ENCODE measurements at places on chromosomes 7 and 10.

DNA sequence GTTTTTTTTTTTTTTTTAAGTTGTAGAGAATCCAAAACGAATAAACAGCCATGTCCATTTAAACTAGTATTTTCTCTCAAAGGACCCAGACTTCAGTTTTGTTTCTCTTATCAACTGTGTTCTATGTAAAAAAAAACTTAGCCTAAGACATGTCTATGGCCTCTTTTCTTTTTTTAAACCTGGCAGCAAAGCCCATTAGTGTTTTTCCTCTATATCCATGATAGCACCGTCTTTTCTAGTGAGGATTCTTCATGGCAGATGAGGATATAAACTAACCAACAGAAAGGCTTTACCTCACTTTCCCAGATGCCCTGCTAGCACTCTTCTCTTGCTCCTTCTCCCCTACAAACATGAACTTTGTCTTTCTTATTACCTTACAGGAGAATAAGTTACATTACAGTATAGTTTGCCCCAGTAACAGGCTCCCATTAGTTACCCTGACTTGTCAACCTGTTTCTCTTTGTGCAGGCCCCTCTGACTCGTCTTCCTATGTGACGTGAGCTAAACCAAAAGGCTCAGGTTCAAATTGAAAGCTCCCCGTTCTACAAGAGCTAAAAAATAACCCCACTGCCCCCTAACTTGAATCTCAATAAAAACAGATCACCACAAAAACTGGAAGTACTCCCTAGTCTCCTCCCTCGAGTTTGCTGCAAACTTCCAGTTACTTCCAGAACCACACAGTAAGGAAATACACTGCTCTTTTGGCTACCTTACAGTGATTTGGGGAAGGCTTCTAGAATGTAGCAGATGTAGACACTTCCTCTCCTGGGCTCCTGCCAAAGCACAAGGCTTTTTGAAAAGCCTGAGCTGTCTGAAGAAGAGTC, 20.1 kb downstream of the P4HA1 start:
- no peak for DNase-seq

GRCh38 chr10:106672517-106673175, 491.9 kb downstream of the SORCS1 start:
- DNase-seq, result no peak

- no peak for DNase-seq
These were observed 136.3 kb downstream of the INHBA start for GRCh38 chr7:41566581-41566980.

- DNase-seq, result no peak
These were observed 418.3 kb downstream of the PAXIP1 start for GRCh38 chr7:154584352-154585252.

GRCh38 chr10:33484787-33485186, 150.3 kb upstream of the NRP1 start:
- no peak for DNase-seq

DNA sequence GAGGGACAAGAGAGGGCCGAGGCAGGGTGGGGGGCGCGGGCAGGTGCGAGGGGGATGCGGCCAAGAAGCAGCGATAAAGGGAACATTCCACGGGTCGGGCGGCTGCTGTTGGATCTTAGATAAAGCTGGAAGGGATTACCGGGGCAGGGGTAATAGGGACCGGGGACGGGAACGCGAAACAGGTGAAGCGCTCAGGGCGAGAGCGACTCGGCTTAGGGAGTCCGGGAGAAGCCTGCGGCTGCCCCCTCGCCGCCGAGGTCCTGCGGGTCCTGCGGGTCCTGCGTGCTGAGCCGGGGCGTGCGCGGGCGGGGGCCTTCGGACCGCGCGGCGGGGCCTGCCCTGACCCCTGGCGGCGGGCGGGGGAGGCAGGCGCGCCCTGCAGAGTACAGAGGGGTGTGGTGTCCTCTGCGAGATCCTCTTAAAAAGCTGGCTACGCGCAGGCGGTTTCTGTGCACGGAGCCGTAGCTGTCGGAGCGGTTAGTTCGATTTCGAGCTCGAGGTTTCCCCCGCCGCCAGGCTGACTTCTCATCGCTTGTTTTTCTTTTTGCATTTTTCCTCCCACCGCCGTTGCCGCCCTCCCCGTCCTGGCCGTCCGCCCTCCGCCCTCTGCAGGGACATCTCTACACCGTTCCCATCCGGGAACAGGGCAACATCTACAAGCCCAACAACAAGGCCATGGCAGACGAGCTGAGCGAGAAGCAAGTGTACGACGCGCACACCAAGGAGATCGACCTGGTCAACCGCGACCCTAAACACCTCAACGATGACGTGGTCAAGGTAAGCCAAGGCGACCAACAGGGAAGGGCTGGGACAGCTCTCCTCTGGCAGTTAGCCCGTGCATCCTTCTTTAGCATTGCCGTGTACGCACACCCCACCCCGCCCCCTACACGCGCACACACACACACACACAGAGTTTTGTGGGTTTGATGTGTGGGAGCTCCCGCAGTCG, 1.4 kb downstream of the CAV1 start:
- DNase-seq, result no peak

DNA sequence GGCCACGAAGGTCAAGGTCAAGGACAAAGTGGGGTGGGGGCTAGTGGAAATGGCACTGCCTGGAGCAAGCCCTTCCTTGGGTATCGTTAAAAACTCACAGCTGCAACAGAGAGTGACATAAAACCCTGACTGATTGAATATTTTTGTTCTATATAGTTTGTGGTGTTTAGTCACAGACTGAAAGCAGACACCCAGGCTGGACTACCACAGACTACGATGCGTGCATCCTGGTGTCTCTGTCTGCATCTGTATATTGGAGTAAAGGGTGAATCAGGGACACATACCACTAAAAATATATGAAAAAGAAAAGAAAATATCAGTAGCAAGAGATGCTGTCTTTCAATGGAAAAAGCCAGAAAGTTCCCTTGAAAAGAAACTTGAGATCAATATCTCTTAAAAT, 101.4 kb downstream of the KLF6 start:
- no peak for DNase-seq

GRCh38 chr7:1864161-1864940, 194.3 kb downstream of the ELFN1 start:
- no peak for DNase-seq

DNA sequence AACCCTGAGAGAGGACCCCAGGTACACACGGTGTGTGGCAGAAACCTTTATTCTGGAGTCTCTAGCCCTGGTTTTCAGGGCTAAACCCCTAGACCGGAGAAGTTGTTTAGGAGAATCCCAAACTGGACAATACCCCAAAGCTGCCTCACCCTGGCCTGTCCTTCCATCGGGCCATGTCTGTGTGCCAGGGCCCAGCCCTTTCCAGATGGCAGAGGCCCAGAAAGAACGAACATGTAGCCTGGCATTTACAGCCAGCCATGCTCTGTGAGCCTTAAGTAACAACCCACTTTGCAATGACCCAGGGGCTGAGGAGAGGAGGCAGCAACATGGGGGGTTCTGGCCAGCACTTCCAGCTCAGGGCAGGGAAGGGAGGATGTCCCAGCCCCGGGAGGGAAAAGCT, 142.1 kb downstream of the NEURL1 start:
- no peak for DNase-seq

DNA sequence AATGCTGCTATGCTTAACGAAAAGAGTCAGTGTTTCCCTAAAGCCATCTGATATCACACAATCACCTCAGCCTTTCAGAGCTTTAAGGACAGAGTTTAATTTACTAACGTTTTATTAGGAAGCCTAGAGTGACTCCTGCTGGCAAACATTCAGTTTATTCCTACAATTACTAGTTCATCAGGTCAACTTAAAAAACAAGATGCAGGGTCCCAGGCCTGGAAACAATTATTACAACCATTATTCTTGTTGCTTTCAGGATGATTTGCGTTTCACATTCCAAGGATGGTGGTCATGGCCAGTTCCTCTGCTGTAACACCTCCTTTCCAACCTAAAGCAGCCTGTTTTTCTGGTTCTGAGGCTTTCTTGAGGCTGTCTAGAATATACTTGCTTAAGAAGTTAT, 1.5 kb upstream of the FAM53B start:
- no peak for DNase-seq

- no peak for DNase-seq
These were observed 370.4 kb downstream of the TNS3 start for GRCh38 chr7:47211519-47211973.

DNA sequence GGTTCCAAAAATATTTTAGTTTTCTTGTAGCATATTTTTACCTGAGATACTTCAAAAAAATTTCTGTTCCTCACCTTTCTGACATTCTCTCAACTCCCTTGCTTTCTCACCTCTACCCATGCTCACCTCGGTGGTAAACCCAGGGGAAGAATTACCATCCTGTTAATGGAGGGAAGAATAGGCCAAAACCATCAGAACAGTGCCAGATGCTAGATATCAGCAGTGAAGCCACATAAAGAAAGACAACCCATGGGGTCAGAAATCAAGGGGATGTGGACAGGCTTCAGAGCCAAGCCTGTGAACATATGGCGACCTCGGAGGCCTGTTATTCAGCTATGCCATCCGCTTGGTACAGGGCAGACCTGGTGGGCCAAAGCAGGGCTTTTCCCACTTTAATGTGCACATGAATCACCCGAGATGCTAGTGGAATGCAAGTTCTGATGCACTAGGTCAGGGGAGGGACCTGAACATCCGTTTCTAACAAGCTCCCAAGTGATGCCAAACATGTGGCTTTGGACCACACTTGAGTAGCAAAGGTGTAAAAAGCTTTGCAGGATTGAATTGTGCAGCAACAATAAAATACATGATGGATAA, 125.5 kb downstream of the NPY start:
- no peak for DNase-seq

DNA sequence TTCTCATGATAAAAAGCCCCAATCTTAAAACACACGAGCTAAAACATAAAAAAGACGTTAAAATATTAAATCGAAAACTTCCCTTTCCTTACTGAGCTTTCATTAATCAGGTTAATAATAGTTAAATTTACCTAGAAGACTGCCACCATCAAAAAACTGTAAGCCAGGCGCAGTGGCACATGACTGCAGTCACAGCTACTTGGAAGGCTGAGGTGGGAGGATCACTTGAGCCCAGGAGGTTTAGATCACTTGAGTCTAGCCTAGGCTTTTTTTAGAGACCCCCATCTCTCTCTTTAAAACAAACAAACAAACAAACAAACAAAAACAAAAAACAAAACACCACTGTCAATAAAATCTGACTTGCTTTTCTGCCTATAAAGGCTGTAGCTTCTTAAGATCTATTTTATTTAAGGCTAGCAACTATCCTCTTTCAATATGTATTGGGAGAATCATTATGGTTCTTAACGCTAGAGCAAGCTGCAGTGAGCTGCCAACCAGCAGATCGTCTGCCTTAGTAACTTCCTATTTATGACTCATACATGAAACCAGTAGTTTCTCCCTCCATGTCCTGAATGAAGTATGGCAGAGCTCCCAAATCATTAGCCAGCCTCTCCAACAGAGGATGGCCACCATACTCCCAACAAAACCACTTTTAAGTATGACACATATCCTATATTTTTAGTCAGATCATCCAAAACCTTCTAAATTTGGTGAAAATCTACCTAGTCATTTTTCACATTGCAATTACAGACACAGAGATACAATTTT, 163.7 kb downstream of the SRPK2 start:
- DNase-seq, result no peak

GRCh38 chr7:126495001-126495400, 757.7 kb downstream of the GRM8 start:
- no peak for DNase-seq

DNA sequence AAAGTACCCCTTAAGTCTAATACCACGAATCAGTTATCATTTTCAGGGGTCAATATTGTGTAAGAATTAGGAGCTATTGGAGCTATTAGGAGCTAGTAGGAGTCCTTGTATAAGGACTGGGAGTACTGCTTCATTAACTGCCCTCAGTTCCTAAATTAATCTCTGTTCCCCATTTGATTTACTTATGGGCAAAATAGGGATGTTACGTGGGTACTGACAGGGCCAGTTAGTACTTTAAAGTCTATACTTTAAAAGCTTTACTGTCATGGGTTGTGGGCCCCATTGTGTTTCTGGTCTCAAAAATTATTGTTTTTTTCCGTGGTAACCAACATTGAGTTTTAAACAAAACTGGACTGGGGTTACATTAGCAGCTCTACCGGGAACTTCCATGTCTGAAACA, 60.3 kb downstream of the PRKAR2B start:
- DNase-seq, result no peak

GRCh38 chr7:149815121-149815520, 23.1 kb upstream of the ZNF862 start:
- DNase-seq, result no peak

GRCh38 chr10:65993451-65993850, 932.4 kb upstream of the LRRTM3 start:
- DNase-seq, result no peak

- no peak for DNase-seq
These were observed 123.6 kb downstream of the NKX6-2 start for GRCh38 chr10:132662186-132662920.

DNA sequence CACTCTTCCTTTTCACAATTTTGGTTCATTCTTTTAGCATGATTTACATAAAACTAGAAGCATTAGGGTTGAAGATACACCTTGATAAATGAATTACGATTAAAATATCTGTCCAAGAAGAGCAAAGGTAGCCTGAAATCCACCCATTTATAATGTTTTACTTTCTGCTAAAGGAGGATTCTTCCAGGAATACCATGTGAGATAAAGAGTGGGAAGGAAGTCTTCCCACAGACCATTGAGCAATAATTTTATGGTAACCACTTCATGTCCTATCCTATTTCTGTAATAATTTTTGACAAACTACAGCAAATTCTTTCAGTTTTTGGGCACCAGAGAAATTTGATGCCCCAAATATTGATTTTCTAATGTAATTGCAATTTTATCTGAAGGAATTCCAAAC, 150.6 kb upstream of the STEAP4 start:
- no peak for DNase-seq

- DNase-seq, result no peak
These were observed 15.2 kb upstream of the ZKSCAN1 start for GRCh38 chr7:100000239-100000638.

- no peak for DNase-seq
These were observed 593 bp downstream of the CDK13 start for GRCh38 chr7:39950473-39951225.

DNA sequence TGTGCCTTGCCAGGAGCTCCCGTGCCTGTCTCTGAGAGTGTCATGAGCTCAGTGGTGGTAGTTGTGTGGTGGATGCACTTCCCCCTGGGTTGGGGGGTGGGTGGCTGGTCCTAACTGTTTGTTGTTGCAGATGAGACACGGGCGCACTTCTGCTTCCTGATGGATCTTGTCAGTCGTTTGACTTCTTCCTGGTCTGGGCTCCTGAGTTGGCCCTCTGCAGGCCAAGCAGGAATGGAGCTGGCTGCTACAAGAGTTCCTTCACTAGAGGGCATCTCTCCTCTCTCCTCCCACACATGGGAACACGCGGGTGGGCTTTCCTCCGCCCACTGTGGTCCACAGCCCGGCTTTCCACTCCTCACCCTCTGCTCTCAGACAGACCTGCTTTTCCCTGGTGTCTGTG, 82.0 kb downstream of the BMS1 start:
- DNase-seq, result no peak

- no peak for DNase-seq
These were observed 59.6 kb downstream of the ADRB1 start for GRCh38 chr10:114103284-114103683.
